ENCODE measurements at places on chromosomes 1 and 21. TPM values are rescaled to one million over a fixed set of nuclear protein-coding genes. Genes with fewer than 3 reads are reported as not detected.

Gene OR6K3
- not detected for total RNA-seq

Gene KCNE2
- total RNA-seq = not detected

Gene AVPR1B
- not detected for total RNA-seq

Gene DEPDC1
- 1.7 TPM for total RNA-seq

Gene MPL
- total RNA-seq = not detected

Gene CYP4Z1
- 1.2 TPM for total RNA-seq

Gene CYB5RL
- total RNA-seq = 3.7 TPM

DNA sequence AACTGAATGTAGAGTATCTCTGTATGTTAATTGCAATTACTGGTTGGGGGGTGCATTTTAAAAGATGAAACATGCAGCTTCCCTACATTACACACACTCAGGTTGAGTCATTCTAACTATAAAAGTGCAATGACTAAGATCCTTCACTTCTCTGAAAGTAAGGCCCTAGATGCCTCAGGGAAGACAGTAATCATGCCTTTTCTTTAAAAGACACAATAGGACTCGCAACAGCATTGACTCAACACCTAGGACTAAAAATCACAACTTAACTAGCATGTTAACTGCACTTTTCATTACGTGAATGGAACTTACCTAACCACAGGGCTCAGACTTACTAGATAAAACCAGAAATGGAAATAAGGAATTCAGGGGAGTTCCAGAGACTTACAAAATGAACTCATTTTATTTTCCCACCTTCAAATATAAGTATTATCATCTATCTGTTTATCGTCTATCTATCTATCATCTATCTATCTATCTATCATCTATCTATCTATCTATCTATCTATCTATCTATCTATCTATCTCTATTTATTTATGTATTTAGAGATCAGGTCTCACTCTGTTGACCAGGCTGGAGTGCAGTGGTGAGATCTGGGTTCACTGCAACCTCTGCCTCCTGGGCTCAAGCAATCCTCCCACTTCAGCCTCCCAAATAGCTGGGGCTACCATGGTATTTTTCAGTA is 47.8 kb downstream of the CHML start:
- no peak for DNase-seq

DNA sequence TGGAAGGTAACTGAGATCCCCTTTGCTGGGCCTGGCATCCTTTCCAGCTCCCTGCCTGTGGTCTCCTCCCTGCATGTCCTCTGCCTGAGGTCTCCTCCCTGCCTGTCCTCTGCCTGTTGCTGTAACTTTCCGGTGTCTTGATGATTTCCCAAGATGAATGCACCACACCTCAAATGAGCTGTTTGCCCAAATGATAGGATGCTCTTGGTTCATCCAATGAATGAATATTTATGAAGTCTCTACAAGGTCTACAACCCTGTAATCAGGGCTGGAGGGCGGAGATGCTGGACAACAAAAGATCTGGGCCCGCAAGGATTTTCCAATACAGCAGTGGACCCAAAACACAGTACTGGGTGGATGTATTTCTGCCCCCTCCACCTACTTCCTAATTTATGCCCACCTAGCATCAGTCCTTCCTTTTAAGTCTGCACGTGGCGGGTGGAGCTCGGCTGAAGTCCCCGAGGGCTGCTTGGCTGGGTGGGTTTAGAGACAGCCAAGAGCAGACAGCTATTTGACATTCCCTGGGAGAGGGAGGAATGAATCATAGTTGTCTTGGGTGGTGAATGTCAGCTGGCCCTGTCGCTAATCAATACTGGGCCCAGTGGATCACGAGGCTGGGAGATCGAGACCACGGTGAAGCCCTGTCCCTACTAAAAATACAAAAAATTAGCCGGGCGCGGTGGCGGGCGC is 60.3 kb upstream of the GRHL3 start:
- DNase-seq = no peak

- DNase-seq = no peak
Measured at GRCh38 chr1:236179634-236180033, 37.3 kb downstream of the GPR137B start.

GRCh38 chr21:15121655-15122120 is 56.9 kb upstream of the NRIP1 start:
- no peak for DNase-seq

DNA sequence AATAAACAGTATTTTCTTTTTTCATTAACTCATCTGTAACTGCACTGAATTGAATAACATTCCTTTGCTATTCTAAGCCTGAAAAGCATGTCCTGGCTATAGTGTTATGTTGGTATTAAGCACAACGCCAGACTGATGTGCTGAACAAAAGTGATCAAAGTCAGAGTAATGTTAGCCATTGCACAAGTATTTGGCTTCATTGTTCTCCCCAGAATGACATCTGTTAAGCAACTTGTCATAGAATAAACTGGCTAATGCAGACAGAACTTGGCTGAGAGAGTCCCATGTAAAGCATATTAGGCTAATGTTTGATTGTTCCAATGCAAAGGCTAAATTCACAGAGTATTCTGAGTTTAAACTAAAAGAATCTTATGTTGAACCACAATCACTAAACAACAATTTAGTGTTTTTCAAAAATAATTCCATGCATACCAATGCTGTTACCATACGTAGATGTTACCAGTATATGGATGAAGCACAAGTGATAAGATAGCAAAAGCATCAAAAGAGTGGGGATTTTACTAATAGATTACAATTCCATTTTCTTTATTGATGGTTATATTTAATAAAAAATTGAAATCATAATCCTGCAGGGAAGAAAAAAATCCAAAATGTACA is 235.3 kb upstream of the DMRTA2 start:
- DNase-seq = no peak

GRCh38 chr1:67371681-67372080 is 58.5 kb downstream of the SERBP1 start:
- DNase-seq = no peak

DNA sequence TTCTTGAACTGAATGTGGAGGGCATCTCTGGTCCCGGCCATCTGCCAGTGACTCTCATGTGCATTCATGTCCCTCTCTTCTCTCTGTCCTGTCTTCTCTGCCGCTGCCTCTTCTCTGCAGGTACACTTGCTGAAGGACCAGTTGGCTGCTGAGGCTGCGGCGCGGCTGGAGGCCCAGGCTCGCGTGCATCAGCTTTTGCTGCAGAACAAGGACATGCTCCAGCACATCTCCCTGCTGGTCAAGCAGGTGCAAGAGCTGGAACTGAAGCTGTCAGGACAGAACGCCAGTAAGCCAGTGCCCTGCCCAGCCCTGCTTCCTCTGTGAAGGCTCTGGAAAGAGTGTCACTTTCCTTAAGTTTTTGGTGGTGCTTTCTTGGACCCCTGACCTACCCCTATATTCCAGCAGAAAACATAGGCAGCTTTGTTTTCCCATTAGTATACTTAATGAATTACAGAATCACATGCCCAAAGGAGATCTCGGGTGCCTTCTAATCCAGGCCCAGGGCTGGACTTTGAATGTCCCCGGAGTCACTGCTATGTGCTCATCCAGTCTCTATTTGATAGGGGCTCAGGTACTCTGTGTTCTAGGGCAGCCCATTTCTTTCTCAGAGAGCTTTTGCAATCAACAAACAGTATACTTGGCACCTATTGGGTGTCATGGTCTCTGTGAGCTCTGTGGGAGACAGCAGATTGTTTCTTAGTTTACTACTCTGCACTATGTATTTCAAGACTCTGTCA is 11.2 kb downstream of the SPATA46 start:
- DNase-seq = no peak

- DNase-seq = no peak
Measured at GRCh38 chr1:192513697-192514096, 61.9 kb upstream of the RGS1 start.

GRCh38 chr1:16903054-16903453 is 7.3 kb downstream of the RNU1-2 start:
- DNase-seq = no peak

DNA sequence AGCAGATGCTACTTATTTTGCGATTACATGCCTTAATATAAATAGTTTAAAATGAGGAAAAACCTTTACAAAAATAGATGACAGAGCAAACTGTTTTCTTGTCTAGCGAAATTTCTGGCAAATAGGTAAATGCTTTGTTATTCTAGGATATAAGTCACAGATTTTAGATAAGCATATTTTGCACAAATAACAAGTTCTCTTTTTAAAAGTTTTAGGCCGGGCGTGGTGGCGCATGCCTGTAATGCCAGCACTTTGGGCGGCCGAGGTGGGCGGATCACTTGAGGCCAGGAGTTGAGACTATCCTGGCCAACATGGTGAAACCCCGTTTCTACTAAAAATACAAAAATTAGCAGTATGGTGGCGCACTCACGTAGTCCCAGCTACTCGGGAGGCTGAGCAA is 20.3 kb upstream of the ERRFI1 start:
- DNase-seq = no peak

- no peak for DNase-seq
Measured at GRCh38 chr1:63524201-63524600, 876 bp downstream of the EFCAB7 start.

All from vagina (tissue), 2 donors.